ENCODE measurements at places on chromosomes 3 and 15.

GRCh38 chr3:147426931-147427330, 17.8 kb downstream of the ZIC1 start:
- DNase-seq: no peak

GRCh38 chr15:29364426-29365078, 94.9 kb upstream of the NSMCE3 start:
- DNase-seq: no peak

- peak; percentile 42 for DNase-seq
Measured at GRCh38 chr3:45592830-45593707, 1.5 kb upstream of the LIMD1 start.

GRCh38 chr3:132730891-132731580, 8.8 kb upstream of the NPHP3 start:
- DNase-seq: no peak

DNA sequence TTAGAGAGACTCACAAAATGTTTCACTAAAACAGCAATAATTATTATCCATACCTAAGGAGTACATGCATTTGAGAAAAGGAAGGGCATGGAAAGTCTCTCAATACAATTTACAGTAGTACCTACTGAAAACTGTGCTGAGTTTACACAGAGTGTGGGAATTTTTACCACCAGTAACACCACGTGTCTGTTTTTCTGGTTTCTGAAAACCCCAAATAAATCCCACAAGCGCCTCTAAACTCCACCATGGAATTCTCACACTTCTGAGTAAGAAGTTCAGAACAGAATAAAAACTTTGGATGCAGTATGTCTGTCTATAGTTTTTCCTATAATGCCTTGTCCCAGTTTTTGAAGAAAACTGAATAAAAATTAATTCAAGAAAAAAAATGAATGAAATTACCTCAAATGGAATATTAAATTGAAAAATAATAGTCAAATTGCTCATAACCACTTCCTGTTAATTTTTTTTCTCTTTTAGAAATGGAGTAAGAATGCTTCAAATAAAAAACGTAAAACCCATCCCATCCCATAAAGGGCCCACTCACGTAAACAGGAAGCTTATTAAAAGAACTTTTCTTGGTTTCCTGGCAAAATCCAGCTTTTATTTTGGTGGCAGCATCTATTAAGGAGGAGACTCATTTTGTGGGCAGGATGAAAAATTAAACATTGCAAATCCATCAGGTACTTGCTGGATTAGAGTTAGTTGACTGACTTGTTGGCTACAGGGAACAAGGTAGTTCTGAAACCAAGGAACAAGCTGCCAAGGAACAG, 378.1 kb downstream of the TIGIT start:
- no peak for DNase-seq

- DNase-seq: no peak
Measured at GRCh38 chr15:50168379-50168778, 13.6 kb upstream of the SLC27A2 start.

- DNase-seq: no peak
Measured at GRCh38 chr3:157618075-157618760, 115.0 kb upstream of the VEPH1 start.

DNA sequence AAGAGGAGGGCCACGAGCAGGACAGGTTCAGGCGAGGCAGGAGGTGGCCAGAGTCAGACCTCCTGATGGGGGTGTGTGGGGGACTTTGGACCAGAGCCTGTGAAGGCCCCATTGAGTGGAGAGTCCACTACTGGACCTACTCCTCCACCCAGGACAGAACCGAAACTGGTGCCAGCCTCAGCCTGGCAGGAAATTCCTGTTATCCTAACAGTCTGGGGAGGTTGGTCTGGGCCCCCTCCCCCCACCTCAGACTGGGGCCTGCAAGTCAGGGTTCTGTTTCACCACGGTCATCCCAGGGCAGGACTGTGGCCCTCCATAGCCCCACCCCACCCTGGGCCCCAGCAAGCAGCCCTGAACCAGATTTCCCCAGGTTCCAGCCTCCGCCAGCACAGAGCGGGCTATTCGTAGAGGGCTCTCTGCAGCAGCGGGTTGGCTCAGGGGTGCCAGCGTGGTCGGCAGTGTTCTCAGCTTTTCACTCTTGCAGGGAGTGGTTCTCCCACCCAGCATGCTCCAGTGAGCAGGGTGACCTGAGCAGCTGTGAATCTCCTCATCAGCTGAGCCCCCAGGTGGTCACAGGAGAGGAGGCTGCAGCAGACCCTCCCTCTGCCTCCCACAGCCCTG, 217.3 kb downstream of the TBC1D2B start:
- no peak for DNase-seq

DNA sequence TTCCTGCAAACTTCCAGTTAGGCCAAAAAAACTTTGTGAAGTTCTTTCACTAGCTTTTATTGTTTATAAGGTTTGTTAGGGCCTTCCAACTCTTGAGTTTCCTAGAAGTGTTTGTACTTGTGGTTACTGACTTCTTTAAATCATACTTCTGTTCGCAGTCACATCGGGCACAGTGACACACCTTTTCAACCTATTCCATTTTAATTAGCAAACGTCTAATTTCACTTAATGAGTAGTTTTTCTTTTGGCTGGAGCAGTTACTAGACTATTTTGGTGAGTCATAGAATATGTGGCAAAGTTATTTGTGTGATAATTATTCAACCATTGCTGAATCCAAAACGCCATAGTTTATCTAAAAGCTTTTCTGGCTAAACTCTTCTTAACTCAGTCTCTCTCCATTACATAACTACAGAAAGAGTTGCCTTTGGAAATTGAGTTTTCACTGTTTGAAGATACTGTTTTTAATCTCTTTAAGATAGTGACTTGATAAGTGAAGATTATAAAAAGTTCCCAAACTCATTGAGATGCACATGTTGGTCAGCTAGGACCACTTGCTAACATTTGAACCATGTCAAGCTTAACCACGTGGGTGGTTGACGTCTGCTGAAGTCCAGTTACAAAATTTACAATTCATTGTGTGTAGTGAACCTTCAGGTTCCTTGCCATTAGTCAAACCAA, 21.5 kb downstream of the CNOT10 start:
- DNase-seq: no peak

- no peak for DNase-seq
Measured at GRCh38 chr15:99619712-99620111, 53.9 kb downstream of the MEF2A start.

DNA sequence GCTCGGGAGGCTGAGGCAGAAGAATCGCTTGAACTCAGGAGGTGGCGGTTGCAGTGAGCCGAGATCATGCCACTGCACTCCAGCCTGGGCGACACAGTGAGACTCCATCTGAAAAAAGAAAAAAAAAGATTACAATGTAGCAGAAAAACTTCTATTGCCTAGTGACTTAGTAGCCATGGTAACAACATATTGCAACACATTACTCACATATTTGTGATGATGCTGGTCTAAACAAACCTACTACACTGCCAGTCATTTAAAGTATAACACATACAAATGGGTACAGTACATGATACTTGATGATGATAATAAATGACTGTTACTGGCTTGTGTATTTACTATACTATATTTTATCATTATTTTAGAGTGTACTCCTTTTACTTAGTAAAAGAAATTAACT, 125.6 kb downstream of the PLOD2 start:
- no peak for DNase-seq

GRCh38 chr3:152688313-152688712, 146.6 kb upstream of the P2RY1 start:
- no peak for DNase-seq

- DNase-seq: no peak
Measured at GRCh38 chr3:9271903-9272302, 22.5 kb upstream of the SRGAP3 start.

DNA sequence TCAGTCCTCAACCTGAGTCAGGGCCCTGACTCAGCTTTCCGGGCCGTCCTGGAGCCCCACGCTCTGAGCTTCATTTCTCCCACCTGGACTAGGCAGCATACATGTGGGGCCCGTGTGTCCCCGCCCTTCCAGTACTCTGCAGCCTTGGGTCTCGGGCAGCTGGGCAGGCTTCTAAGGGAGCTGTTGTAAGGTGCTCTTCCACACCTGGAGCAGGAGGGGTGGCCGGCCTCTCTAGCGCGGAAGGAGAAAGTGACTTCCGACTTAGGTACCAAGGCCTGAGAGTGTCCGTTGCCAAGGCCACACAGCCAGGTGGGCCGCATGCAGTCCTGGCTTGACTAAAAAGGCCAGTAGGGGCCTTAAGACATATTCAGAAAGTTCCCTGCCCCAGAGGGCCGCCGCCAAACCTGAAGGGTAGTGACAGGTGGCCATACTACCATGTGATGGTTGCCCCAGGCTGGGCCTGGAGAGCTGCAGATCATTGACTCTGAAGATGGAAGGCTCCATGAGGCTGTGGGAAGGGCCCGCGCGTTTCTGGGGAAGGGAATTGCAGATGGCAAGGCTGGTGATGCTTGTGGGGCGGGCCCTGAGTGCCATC, 9.4 kb upstream of the SEMA3B start:
- DNase-seq: no peak

- DNase-seq: no peak
Measured at GRCh38 chr3:154324919-154325318, 632 bp upstream of the DHX36 start.

DNA sequence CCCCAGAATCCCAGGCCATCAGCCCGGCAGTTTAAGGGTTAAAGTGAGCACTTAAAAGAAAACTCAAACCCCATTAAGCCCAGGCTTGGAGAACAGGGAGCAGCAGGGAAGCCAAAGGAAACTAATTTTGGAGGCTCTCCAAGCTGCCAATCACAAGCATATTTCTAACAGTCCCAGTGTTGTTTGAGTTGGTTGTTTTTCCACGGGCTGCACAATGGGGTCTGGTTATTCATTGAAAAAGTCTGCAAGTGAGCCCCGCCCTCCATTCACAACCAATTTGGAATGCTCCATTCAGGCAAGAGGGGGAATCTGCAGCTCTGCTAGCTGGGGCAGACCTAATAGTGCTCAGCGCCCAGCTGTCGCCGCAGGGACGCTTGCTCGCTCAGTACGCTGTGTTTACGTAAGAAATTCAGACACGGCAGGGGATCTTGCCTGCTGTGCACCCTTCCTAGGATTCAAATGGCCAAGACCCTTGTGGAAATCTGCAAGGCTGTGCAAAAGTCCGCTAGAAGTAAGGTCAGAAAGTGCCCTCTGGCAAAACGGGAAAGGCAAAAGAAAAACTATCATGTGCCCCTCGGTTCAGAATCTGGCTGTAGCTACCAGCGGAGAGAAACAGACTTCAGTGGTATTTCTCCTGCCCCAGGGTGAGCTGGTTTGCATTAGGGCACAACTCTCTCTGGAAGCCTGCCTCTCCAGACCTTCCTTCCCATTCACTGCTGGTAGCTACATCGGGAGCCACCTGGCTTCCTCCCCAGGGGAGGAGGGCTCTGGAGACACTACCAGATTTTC, 11.0 kb downstream of the ETV5 start:
- DNase-seq: no peak

- DNase-seq: no peak
Measured at GRCh38 chr3:53162672-53163443, 1.8 kb downstream of the PRKCD start.

GRCh38 chr3:66449411-66449974, 51.3 kb downstream of the LRIG1 start:
- no peak for DNase-seq

Measured in activated CD4-positive, CD25-positive, alpha-beta regulatory T cell (primary cell).